ENCODE measurements at places on chromosomes 7 and 10.

DNA sequence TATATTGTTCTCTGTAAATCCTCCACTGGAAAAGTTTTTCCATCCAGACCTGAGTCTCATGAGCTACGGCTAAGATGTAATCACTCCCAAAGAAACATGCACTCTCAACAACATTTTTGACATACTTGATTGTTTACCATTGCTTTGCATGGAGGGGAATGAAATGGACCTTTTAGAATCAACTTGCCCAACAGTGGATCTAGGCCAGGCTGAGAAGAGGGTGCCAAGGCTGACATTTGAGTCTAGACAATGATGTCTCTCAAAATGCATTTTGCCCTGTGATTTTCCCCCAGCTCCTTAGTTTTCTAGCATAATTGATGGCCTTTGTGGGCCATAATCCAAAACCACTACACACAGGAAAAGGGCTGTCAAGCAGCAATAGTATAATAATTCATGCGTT lies 297.9 kb upstream of the KLF6 start:
- no peak for DNase-seq

DNA sequence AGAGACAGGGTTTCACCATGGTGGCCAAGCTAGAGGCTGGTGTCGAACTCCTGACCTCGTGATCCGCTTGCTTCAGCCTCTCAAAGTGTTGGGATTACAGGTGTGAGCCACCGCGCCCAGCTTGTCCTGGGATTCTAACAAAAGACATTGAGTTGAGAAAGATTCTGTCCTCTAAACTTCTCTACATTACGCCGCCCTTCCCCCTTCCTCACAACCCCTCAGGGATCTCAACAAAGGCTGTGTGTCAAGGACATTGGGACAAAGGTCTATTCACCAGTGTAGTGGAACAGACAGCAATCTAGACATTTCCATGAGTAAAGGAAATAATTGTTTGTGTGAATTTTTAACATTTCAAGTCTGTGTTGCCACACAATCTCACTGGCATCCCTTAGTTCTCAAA lies 68.8 kb upstream of the KIF5B start:
- DNase-seq = no peak

DNA sequence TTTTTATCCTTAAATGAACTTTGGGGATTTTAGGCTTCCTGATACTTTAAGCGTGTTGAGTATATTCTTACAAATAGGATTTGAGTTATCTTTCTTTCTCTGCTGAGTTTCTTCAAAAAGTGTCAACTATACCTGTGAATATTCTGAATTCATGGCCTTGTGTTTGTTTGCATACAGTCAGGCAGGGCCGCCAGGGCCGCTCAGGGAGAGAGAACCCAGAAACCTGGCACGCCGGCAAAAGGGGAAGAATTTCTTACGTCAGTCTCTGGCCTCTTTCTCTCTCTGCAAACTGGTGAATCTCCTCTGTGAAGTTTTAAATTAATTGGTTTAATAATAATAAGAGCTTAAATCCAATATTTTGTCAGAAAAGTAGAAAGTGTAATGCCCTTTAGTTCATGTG lies 29.3 kb upstream of the BNIP3 start:
- no peak for DNase-seq

- no peak for DNase-seq
Measured at GRCh38 chr10:50918529-50918928, 33.1 kb upstream of the A1CF start.

DNA sequence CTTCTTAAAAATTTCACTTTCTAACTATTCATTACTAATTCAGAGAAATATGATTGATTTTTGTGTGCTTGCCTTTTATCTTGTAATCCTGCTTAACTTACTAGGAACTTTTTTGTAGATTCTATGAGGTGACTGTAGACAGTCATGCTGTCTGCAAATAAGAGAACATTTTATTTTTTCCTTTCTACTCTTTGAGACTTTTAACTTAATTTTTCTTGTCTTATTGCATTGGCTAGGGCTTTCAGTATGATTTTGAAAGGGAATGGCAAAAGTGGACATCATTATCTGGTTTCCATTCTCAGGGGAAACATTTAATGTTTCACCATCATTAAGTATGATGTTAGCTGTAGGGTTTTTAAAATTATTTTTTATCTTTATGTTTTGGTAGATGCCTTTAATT lies 23.6 kb downstream of the TBC1D12 start:
- DNase-seq = no peak

DNA sequence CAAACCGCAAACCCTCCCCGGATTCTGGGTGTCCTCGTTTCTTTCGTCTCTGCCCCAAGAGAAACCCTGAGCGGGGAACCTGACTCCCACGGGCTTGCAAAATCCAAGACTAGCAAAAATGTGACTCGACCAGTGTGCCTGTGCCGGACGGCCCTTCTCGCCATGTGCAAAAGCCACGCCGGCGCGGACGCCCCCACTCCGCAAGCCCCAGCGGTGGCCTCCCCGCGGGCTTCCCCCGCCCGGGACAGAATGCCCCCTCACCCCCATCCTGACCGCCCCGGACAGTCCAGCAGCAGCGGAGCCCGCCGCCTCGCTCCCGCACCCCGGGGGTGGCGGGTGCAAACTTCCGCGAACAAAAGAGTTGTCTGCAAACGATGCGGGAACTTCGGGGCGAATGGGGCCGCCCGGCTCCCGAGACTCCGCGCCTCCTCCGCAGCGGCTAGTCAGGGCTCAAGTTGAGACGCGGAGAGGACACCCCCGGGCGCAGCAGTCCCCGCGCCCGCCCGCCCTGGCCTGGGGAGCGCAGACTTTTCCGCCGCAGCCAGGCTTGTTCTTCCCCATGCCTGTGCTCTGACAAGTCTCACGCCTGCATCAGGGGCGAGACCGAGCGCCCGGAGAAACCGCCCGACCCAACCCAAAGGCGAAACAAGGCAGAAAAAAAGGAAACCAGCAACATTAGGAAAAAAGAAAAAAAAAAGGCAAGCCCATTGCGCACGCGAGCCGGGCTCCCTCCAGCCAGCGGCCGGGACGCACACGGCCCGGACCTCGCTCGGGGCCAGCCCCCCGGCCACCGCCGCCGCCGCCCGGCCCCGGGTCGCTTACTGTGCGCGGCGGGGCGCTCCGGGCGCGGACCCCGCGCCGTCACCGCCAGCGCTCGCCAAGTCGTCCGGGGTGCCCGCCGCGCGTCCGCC lies 732 bp downstream of the FAM53B start:
- DNase-seq = peak; percentile 57

DNA sequence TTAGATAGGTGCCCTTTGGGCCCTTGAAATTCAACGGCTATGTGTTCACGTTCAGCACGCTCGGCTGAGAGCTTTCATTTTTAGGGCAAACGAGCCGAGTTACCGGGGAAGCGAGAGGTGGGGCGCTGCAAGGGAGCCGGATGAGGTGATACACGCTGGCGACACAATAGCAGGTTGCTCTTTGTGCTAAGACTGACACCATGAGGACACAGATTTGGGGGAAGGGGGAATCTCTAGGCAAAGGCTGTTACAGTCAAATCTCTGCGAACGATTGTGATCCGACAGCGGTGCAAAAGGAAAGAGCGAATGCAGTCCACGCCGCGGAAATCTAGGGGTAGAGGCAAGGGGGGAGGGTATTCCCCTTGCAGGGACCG lies 667 bp downstream of the KLLN start:
- DNase-seq = no peak

- DNase-seq = no peak
Measured at GRCh38 chr7:29969738-29970137, 19.9 kb downstream of the SCRN1 start.

DNA sequence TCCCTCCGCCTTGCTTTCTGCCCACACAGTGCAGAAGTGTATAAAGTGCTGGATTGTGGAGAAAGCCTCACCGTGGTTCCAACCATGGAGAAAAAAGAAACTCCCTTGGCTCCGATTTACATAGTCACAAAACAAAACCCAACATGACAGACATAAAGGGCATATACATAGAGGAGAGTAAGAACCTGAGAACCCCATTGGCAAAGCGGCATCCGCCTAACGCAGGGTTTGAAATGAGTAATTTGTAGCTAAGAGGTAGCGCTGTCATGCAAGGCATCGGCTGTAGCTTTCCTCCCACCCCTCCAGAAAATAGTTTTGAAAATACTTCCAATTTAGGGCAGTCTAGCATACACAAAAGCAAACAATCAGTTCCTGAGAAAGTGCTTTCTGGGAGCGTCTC lies 126.0 kb upstream of the NRBF2 start:
- no peak for DNase-seq

DNA sequence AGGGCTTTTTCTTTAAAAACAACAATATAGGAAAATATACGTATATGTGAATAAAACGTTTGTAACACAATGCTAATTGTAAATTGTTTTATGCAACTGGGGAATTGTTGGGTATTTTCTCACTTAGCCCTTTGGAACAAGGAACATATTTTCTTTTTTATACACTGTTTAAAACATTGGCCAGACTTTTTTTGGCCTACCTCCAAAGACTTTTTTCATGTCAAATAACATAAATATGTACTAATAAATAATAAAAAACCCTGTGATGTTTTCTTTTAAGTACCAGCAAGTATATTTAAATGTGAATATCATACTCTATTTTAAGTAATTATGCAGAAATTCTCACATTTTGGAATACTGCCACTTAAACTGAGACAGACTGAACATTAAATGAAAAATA lies 15.7 kb downstream of the TMEM106B start:
- DNase-seq = no peak

- DNase-seq = peak; percentile 57
Measured at GRCh38 chr7:75689246-75690099, 49.3 kb downstream of the HIP1 start.

DNA sequence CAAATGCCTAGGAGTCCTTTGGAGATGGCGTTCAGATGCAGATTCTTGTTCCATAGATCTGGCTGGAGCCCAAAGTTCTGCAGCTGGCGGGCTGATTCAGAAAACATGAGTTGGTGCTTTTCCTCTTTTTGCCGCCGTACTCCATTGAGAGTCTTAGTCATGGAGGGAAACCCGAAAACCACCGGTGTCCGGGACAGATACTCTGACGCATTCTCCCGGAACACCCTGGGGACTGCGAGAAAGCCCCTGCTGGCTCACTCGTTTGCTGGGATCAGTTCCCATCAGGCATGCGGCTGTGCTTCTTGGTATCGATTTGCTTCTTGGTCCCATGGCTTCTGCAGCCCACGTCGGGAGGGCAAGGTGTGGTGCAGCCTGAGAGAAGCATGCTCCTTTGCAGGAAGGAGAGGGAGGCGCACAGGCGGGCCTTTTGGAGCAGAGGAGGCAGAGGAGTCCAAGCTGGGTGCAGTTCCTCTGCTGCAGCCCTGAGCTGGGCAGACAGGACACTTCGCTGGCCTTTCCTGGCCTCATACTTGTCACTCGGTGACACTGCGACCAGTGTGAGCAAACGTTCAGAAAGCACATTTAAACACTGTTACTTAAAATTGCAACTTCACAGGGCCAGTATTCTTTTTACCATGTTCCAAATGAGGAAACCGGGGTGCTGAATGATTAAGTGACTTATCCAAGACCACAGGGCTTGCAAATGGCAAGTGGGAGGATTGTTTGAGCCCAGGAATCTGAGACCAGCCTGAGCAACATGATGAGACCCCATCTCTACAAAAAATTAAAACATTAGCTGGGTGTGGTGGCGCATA lies 30.6 kb upstream of the PFKFB3 start:
- DNase-seq = no peak

DNA sequence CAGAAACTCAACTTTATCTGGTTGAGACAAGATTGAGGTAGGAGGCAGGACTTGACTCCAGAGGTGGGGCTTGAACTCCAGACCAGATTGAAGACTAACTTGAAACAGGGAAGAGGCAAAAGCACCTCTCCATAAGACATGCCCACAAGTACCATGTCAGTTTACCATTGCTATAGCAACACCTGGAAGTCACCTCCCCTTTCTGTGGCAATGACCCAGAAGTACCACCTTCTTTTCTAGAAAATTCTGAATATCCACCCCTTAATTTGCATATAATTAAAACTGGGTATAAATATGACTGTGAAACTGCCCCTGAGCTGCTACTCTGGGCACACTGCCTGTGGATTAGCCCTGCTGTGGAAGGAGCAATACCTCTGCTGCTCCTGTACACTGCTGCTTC lies 4.9 kb upstream of the TOMM7 start:
- DNase-seq = no peak

DNA sequence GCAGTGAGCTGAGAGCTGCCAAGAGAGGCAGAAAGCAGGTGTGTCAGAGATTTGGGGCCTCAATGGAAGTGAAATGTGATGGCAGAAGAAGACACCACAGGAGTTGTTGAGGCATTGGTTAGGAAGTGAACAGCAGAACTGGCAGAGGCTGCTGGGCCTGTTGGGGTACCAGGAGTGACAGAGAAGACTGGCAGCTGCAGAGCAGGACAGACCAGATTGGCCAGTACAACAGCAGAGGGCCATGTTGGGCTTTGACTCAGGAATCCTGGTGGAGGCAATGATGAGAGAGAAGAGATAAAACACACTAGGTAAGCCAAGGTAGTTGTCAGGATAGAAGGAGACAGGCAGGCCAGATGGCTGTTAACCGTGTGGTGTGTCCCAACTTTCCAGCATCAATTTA lies 19.9 kb upstream of the HERPUD2 start:
- DNase-seq = peak; percentile 37

GRCh38 chr7:65968256-65969185 lies 13.5 kb downstream of the GUSB start:
- no peak for DNase-seq

- no peak for DNase-seq
Measured at GRCh38 chr7:132568962-132569361, 7.3 kb downstream of the PLXNA4 start.
